DMS53 (cell line): ENCODE measurements at places on chromosomes 2 and 18.

GRCh38 chr2:71756280-71756906 is 303.0 kb downstream of the DYSF start:
- DNase-seq: no peak

GRCh38 chr2:197925204-197925603 is 120.8 kb downstream of the PLCL1 start:
- DNase-seq: no peak

DNA sequence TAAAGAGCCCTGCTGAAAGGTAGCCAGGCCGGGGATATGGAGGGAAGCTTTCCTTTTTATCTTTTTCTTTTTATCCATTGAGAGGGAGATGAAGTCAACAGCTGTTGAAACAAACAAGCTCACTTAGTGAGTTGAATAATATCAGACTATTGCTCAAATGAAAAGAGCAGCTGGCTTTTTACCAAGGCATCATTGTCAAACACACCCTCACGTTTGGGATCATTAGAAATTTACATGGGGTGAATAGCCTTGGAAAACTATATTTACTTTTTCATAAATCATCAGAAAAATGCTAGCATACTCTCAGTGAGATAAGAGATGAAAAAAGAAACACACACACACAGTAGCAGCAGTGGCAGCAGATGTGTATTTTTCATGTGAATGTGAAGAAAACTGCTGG is 71.5 kb upstream of the HNMT start:
- DNase-seq: peak; percentile 48

DNA sequence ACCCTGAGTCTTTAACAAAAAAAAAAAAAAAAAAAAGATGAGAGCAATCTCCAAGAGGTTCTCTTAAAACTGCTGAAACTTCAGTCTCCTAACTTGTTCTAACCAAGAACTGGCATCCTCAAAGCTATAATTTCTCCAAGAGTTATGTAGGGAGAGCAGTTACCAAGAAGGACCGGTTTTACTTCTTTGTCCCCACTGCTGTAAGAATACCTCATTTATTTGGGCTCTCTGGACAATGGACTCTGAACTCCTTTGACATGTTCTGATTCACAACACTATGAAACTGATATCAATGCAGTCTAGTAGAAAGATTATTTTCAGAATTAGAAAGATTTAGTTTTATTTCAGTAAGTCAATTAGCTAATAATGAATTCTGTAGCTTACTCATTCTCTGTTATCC is 84.5 kb upstream of the DTNB start:
- DNase-seq: no peak

- DNase-seq: peak; percentile 94
Measured at GRCh38 chr2:96391153-96391827, 55.7 kb downstream of the NCAPH start.

DNA sequence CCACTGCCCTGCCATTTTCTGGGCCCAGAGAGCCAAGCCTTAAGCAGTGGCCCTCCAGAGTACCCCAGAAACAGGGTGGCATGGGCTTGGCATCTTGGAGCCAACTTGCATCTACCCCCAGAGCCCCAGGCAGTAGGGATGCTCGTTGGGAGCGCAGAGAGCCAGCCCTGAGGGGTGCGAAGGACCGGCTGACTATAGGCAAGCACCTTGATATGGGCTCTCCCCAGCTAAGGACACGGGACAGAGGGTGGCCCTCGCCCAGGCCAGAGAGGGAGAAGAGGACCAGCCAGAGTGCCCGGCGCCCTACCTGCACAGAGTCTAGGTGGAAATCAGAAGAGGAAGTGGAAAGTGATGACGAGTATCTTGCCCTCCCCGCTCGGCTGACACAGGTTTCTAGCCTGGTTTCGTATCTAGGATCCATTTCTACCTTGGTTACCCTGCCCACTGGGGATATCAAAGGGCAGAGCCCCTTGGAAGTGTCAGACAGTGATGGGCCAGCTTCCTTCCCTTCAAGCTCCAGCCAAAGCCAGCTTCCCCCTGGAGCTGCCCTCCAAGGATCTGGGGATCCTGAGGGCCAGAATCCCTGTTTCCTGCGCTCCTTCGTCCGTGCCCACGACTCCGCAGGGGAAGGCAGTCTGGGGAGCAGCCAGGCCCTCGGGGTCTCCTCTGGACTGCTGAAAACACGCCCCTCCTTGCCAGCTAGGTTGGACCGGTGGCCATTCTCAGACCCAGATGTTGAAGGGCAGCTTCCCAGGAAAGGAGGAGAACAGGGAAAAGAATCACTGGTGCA is 16.2 kb downstream of the CEP68 start:
- DNase-seq: no peak

- peak; percentile 30 for DNase-seq
Measured at GRCh38 chr2:157321466-157321865, 4.2 kb downstream of the ERMN start.

DNA sequence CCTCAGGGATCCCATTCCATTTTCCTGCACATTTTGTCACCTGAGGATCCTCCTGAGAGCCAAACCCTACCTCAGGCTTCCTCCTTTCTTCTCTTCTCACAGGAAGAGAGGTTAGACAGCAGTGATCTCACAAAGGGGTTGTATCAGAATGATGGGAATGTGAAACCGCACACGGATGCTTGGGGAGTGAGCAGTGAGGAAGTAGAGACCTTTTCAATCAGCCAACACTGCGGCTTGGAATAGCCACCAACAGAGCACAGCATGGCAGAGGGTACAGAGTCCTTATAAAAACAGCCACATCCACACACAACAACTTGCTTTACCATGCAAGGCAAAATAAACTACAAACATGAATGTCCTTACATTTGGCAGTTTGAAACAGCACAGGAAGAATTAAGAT is 8.7 kb downstream of the TMEM182 start:
- no peak for DNase-seq

- peak; percentile 65 for DNase-seq
Measured at GRCh38 chr2:39119732-39120520, 925 bp downstream of the SOS1 start.

DNA sequence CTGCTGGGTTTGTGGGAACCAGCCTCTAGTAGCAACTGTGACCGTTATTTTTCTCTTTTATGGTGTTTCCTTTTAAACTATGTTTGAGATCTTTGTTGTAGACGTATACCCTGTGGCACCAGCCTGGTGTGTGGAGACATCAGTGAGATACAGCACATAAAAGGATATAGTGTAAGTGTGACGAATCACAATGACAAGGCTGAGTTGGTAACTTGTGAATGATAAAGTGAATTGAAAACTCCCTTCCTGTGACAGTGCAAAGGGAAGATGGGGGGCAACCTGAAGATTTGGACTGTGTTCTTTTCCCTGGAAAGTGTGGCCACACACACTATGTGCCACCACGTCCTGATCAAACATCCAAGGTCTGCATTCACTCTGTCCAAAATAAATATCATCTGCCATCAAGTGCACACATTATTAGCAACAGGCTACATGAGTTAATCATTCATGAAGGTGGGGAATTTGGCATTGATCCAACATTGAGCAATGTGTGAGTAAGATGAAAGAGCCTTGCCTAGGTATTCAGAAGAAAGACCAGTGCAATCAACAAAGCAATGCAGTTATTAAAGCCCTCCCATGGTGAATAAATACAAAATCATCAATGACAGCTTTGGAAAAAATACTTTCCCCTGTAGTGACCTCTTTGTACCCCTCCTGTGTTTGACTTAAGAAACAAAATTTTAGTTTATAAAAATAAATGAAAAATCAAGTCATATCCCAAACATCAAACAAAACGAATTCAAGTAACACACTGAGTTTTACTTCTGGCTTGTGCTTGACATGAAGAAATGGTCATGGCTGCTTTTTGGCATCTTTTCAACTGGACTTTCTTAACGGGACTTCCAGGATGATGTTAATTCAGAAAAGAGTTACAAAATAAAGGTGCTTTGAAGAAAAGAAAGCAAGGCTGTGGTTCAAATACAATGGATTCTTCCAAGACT is 1280.5 kb upstream of the ZEB2 start:
- DNase-seq: peak; percentile 83

DNA sequence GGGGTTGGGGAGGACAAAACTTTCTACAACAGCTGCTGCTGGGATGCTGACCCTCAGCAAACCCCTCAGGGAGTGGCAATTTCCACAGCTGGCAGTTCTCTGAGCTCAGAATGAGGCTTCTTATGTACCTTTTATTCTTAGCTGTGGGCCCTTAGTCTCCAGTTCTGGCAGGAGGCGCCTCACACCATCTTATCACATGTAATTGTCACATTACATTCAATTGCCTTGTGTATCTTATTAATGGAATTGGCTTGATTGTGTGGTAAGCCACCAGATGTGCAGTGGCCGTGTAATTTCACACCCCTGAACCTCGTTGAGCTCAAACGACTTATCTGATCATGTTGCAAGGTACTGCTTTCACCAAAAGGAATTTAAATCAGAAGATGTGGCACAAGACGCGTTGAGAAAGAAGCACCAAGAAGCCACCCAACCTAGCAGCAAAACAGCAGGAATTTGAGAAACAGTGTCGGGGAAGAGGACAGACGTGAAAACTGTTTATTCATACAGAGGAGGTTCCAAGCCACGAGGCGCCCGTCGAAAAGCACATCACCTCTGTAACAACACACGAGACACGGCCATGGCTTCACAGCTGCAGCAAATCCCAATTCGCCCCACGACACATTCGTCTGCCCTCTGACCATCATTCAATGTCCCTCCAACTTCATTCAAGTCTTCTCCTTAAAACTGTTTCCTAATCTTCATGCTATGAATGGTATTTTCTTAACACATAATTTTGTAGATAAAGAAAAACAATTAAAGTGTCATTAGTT is 53.6 kb upstream of the LPIN2 start:
- DNase-seq: no peak

DNA sequence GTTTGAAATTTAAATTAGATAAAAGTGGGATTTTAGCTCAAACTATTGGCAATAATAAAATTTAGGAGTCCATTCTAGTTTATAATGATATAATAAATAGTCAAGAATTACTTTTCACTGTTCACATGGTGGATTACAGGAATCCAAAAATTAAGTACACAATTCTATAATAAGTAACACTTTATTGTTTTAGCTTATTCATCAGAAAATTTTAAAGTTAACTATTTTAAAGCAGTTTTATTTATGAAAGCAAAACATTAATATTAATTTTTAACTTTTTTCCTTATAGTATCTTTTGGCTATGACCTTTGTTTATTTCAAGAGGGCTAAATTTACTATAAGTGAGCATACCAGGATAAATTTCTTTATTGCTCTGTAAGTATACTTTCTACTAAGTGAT is 11.4 kb downstream of the SPDYA start:
- DNase-seq: no peak

DNA sequence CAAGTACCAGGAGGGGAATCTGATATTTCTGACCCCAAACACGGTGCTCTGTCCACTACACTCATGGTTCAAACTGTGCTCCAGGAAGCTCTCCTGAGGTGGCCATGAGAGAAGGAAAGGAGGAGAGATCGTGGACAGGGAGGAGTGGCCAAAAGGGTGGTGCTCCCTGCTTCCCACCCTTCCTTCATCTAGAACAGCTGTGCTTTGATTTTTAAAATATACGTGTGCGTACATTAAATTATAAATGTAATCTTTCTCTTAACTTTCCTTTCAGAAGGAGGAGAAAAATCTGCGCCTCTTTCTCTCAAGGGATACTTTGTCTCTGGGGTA is 8.2 kb upstream of the CHRNA1 start:
- no peak for DNase-seq

DNA sequence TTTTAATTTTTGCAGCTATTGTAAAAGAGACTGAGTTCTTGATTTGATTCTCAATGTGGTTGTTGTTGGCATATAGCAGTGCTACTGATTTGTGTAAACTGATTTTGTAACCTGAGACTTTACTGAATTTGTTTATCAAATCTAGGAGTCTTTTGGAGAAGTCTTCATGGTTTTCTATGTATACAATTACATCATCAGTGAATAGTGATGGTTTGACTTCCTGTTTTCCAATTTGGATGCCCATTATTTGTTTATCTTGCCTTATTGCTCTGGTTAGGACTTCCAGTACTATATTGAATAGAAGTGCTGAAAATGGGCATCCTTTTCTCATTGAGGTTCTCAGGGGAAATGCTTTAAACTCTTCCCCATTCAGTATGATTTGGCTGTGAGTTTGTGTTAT is 99.7 kb downstream of the GULP1 start:
- DNase-seq: peak; percentile 48

DNA sequence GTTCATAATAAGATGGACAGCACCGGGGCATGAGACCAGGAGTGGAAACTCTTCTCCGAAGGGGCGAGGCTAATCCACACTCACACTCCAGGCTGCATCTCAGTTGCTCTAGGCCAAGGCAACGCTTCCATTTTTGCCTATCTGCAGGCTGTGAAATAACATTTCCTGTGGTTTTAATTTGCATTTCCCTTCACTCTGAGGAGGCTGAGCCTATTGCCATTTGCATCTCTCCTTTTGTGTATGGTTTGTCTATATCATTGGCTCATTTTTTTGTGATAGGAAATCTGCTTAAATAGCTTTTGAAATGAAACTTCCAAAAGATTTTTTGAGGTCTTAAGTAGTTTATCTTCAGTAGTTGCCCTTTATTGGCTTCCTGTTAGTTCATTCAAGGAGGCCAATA is 57.6 kb downstream of the TPGS2 start:
- no peak for DNase-seq

- peak; percentile 72 for DNase-seq
Measured at GRCh38 chr2:174510583-174511189, 23.9 kb upstream of the GPR155 start.

DNA sequence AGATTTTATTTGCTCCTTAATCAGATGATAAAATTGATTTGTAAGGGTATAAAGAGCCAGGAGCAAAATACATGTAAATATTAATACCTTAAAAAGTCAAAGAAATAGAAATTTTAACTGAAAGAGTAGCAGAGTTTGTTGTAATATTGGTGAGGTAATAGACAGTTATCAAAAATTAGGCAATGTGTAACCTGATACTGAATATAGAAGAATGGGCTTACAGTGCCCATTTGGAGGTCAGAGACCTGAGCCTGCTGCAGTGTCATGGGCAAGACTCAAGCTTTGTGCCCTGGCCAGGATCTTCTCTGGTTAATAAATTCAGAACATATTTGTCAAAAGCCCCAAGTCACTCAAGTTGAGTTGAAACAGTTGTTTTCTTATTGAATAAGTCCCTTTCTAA is 29.7 kb upstream of the TMEM247 start:
- no peak for DNase-seq

- DNase-seq: peak; percentile 82
Measured at GRCh38 chr18:13800505-13801259, 23.3 kb upstream of the MC5R start.

- peak; percentile 74 for DNase-seq
Measured at GRCh38 chr2:166361351-166362153, 14.2 kb downstream of the SCN9A start.

- DNase-seq: no peak
Measured at GRCh38 chr2:211175956-211176355, 619.6 kb downstream of the CPS1 start.

DNA sequence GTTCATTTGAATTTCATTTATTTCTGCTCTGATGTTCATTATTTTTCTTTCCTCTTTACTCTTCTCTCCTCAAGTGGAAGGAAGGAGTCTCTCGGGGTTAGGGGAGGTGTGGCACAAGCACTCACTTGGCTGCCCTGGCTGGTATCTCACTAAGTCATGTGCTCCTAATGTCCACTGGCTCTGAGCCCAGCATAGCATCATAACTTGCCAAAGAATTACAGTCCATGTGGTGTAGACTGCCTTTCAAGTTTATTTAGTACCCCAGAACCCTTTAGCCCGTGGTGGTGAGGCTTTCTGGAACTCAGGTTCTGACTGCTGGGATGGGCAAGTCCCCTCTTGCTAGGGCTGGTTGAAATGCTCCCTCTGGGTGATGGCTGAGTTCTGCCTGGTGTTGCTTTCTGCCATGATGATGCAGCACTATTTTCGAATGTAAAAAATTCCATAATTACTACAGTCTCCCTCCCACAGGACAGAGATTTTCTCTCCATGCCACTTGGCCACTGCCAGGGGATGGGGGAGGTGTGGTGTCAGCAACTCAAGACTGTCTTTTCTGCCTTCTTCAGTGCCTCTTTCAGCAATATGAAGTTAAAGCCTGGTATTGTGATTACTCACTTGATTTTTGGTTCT is 22.2 kb downstream of the SPAG16 start:
- DNase-seq: no peak
